ENCODE measurements at places on chromosomes 1 and 21. TPM values are rescaled to one million over a fixed set of nuclear protein-coding genes. Genes with fewer than 3 reads are reported as not detected.

Gene PLEKHN1
- 0.28 TPM for polyA plus RNA-seq

Gene CSTB
- 9.7 TPM for polyA plus RNA-seq

Gene TIE1
- not detected for polyA plus RNA-seq

Gene ATAD3C
- polyA plus RNA-seq: not detected

Gene CASQ2
- polyA plus RNA-seq: not detected

Gene OR2L13
- not detected for polyA plus RNA-seq

Gene UMODL1
- polyA plus RNA-seq: not detected

Gene LRRC8B
- 15.9 TPM for polyA plus RNA-seq

All from neural cell (in vitro differentiated cells).